ENCODE measurements at places on chromosomes 3 and 15. TPM values are rescaled to one million over a fixed set of nuclear protein-coding genes. Genes with fewer than 3 reads are reported as not detected.

- no peak for DNase-seq
Measured at GRCh38 chr3:95356764-95357501, 1294.1 kb downstream of the NSUN3 start.

DNA sequence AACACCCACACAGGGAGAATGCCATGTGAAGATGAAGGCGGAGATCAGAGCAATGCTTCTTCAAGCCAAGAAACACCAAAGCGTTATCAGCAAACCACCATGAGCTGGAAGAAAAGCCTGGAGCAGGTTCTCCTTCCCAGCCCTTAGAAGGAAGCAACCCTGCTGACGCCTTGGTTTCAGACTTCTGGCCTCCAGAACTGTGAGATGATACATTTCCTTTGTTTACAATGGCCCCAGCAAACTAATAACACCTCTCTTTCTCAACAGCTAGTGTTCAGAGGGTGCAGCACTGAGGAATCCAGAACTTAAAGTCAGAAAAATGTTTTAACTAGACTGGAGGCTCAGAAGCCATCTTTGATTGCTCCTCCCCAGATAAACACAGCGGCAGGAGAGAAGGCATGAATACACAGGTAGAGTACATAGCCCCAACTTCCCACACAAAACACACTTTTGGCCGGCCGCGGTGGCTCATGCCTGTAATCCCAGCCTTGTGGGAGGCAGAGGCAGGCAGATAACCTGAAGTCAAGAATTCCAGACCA is 132.4 kb upstream of the LPP start:
- no peak for DNase-seq

DNA sequence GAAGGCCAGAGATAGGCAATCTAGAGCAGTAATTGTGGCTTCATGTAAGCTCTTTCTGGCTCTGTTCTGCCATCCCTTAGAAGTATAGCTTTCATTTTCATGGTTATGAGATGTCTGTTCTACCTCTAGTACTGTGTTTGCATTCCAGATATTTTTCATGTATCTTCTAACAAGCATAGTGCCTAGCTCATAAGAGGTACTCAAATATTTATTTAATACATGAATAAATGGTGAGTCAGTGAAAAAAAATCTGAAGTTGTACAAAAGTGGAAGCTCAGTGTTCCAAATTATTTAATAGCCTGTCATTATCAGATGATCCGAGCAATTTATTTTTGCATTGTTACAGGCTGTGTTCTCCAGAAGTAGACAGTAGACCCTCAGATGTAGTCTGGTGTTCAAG is 64.3 kb downstream of the OXSM start:
- DNase-seq: no peak

The TM4SF18 gene
- 11.8 TPM for total RNA-seq

- DNase-seq: no peak
Measured at GRCh38 chr3:105752791-105753415, 115.9 kb downstream of the CBLB start.

GRCh38 chr3:22704571-22705354 is 498.4 kb upstream of the UBE2E2 start:
- no peak for DNase-seq

The RASL12 gene
- 23.0 TPM for total RNA-seq
